Suprapubic skin (tissue), 4 donors: ENCODE measurements at places on chromosomes 1 and 21.

DNA sequence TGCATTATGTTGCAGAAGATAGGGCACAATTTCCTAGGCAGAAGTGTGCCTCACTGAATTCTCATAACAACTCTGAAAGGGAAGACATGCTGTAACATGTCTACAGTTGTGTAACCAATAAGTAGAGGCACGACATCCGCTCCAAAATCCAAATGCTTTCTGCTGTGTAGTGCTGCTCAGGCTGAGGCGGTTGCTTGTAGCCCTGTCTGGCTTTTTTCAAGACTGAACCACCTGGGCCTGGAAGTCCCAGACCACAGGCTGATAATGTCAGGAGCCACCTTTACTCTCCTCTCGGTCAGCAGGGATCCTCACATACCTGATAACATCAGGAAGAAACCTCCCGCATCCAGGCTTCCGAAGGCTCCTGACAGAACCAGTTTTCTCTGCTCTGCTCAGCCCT lies 10.9 kb downstream of the AKNAD1 start:
- no peak for DNase-seq

DNA sequence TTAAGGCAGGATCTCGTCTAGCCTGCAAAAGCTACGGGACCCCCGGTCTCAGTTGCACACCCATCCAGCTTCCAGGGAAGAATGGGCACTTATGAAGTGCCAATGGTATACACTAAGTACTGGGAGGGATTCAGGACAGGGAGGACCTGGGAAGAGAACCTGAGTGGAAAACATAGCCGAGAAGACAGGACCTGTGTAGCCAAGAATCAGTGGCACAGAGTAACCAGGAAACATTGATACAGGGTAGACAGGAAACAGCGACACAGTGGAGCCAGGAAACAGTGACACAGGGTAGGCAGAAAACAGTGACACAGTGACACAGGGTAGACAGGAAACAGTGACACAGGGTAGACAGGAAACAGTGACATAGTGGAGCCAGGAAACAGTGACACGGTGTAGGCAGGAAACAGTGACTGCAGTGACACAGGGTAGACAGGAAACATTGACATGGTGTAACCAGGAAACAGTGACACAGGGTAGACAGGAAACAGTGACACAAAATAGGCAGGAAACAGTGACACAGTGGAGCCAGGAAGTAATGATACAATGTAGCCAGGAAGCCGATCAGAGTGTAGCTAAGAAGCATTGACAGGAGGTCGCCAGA lies 138.0 kb upstream of the ARHGEF16 start:
- no peak for DNase-seq

DNA sequence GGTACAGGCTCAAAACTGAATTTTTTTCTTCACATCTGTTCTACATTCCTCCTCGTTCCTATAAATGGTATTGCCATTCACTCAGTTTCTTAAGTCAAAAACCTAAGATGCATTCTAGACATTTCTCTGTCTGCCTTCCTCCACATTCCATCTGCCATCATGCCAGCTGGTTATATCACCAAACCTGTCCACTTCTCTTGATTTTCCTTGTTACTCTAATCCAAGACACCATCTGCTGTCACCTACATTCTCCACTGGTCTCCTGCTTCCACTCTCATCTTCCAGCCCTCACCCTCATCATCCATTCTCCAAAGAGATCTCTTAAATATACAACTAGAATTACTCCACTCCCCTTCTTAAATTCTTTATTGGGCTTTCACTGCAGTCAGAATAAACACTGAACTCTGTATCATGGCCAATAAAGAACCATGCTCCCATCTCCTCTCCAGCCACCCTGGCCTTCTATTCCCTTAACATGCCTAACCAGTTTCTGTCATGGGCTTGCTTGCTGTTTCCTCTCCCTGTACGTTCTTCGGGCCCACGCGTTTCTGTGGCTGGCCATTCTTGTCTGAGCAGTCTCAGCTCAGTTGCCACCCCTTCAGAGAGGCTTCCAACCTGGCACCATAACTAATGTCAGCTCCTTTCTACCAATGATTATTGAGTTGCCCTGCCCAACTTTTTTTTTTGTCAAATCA lies 278.3 kb downstream of the ST6GALNAC3 start:
- DNase-seq, result no peak

GRCh38 chr1:63883494-63884235 lies 109.8 kb downstream of the ROR1 start:
- no peak for DNase-seq

GRCh38 chr1:235108876-235109275 lies 19.8 kb downstream of the TOMM20 start:
- no peak for DNase-seq

- DNase-seq, result no peak
Measured at GRCh38 chr1:183622013-183622412, 13.6 kb downstream of the ARPC5 start.

GRCh38 chr1:79845936-79846335 lies 839.4 kb upstream of the ADGRL4 start:
- DNase-seq, result no peak

DNA sequence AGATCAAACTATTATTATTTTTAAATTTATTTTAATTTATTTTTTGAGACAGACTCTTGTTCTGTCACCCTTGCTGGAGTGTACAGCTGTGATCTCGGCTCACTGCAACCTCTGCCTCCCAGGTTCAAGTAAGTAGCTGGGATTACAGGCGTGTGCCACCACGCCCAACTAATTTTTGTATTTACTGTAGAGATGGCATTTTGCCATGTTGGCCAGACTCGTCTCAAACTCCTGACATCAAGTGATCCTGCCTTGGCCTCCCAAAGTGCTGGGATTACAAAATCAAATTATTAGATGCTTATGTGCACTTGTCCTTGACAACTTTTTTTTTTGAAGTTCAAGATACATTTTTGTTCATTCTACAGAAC lies 15.4 kb downstream of the LIN9 start:
- no peak for DNase-seq

- no peak for DNase-seq
Measured at GRCh38 chr1:109642626-109643025, 13.3 kb upstream of the GSTM4 start.
